Activated CD4-positive, alpha-beta T cell treated with anti-CD3 and anti-CD28 coated beads, Interleukin-2, amount 10 ng/mL, durations not matched to agents 7 days and 5 days (primary cell): ENCODE measurements at places on chromosomes 11 and 22. TPM values are rescaled to one million over a fixed set of nuclear protein-coding genes. Genes with fewer than 3 reads are reported as not detected.
A peak's percentile ranks its signal among the peaks of the same experiment; 100 is the strongest.

The KRTAP5-6 gene
- not detected for total RNA-seq

The SLC22A6 gene
- not detected for total RNA-seq

The PKP3 gene
- total RNA-seq: not detected

The CCDC88B gene
- 127 TPM for total RNA-seq

DNA sequence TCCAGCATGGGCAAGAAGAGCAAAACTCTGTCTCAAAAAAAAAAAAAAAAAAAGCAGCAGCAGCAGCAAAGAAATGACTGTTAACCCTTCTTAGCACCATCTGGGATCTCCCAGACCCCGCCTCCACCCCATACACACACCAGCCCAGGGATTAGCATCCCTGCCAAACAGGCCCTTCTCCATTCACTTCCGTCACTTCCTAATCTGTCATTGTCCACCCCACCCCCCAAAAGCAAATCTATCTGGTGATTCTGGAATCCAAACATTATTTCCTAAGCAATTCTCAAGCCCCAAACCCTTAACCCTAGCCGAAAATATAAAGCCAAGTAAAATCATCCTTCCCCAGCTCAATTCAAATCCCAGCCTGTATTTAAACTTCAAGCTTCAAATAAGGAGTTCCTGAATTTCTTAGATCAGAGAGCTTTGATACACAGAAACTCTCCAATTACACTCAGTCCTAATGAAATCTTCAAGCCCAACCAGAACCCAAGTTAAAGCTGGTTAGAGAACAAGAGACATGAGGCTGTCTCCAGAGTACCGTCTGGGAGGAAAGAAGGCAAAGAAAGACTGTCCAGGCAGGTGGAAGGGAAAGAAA, 6.0 kb upstream of the AHNAK start:
- H3K27me3 ChIP-seq: peaks cover 9% of the 10 kb centered on the region
- DNase-seq: no peak
- H3K27ac ChIP-seq: peak overlapping the region; percentile 99
- H3K36me3 ChIP-seq: peaks cover 6% of the 10 kb centered on the region
- peak overlapping the region; percentile 33 for H3K4me3 ChIP-seq

DNA sequence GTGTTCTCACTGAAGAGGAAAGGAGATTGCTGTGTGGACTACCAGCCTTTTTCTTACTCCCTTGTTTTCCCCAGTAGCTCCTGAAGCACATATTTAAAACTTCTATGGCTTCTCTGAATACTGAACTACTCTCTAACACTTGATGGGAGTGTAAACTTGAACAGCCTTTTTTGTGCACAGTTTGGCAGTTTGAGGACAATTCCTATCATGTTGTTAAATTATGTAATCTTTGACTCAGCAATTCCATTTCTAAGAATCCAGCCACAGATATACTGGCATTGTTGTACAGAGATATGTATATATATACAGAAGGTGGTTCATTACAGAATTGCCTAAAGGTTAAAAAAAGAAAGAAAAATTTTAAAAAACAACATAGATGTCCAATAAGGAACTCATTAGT, 47.1 kb upstream of the EED start:
- H3K27ac ChIP-seq: no peak overlapping the region
- peaks cover 14% of the 10 kb centered on the region for H3K4me1 ChIP-seq
- H3K27me3 ChIP-seq: peaks cover 9% of the 10 kb centered on the region
- no peak overlapping the region for H3K4me3 ChIP-seq

DNA sequence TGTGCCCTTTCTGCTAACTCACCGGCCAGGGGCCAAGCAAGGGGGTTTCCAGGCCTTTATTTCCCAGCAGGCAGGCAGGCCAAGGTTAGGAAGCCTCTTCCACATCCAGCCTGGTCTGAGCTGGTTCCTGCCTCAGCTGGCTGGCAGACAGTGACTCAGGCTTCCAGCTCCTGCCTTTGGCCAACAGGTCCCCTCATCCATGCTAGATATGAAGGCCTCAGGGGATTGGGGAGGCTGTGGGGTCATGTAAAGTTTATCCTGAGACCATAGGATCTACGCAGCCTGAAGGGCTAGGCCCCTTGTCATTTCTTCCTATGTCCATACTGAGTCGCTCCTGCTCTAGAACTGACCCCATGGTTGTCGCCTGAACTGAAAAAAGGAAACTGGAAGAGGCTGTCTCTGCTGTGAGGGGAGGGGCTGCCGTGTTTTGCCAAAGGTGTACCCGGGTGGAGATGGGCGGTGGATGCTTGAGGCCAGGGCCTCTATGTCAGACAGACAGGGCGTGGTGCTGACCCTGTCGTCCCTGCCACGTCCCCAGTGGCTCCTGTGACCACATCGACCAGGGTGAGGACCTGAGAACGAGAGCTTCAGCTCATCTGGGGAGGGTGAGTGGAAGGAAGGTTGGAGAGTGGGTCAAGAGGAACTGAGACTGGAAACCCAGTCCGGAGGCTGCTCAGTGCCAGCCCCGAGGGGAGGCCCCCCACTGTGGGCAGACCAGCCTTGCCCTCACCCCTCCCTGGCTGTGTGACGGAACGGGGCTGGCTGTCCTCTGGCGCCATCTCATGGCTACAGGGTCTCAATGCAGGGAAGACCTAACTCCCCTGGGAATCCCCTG, 17.0 kb downstream of the P2RY6 start:
- peaks cover 5% of the 10 kb centered on the region for H3K27me3 ChIP-seq
- DNase-seq: peak; percentile 51
- no peak overlapping the region for H3K27ac ChIP-seq
- no peaks in the 10 kb centered on the region for H3K36me3 ChIP-seq
- peaks cover 18% of the 10 kb centered on the region for H3K4me1 ChIP-seq
- H3K4me3 ChIP-seq: no peak overlapping the region

DNA sequence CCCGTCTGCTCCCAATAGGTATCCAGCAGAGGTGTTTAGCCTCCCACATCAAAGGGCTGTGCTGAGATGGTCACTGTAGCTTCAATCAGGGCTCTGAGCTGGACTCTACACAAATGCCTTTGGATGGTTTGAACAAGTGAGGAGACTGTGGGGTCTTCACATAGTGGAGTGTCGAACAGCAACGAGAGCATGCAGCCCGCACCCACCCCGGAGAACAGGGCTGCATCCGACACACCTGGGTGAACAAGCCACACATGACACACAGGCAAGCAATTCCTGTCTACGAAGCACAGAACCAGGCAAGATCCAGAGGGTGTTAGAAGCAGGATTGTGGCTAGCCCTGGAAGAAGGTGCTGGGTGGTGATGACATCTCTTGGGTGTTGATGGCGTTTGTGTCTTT, 58.0 kb upstream of the FGF3 start:
- H3K27me3 ChIP-seq: no peaks in the 10 kb centered on the region
- no peak overlapping the region for H3K27ac ChIP-seq
- no peak for DNase-seq
- H3K4me3 ChIP-seq: no peak overlapping the region
- H3K4me1 ChIP-seq: no peaks in the 10 kb centered on the region
- no peaks in the 10 kb centered on the region for H3K36me3 ChIP-seq

GRCh38 chr11:130459521-130459920, 11.1 kb downstream of the ADAMTS15 start:
- no peak overlapping the region for H3K4me3 ChIP-seq
- H3K4me1 ChIP-seq: no peaks in the 10 kb centered on the region
- peaks cover 4% of the 10 kb centered on the region for H3K27me3 ChIP-seq

GRCh38 chr22:26172389-26172990, 3.2 kb downstream of the SEZ6L start:
- H3K4me3 ChIP-seq: no peak overlapping the region
- H3K27me3 ChIP-seq: peaks cover 51% of the 10 kb centered on the region
- H3K27ac ChIP-seq: no peak overlapping the region

GRCh38 chr11:123308077-123308476, 113.0 kb upstream of the CLMP start:
- H3K27ac ChIP-seq: no peak overlapping the region
- no peaks in the 10 kb centered on the region for H3K36me3 ChIP-seq
- DNase-seq: no peak
- peaks cover under 1% of the 10 kb centered on the region for H3K27me3 ChIP-seq
- no peak overlapping the region for H3K4me3 ChIP-seq

DNA sequence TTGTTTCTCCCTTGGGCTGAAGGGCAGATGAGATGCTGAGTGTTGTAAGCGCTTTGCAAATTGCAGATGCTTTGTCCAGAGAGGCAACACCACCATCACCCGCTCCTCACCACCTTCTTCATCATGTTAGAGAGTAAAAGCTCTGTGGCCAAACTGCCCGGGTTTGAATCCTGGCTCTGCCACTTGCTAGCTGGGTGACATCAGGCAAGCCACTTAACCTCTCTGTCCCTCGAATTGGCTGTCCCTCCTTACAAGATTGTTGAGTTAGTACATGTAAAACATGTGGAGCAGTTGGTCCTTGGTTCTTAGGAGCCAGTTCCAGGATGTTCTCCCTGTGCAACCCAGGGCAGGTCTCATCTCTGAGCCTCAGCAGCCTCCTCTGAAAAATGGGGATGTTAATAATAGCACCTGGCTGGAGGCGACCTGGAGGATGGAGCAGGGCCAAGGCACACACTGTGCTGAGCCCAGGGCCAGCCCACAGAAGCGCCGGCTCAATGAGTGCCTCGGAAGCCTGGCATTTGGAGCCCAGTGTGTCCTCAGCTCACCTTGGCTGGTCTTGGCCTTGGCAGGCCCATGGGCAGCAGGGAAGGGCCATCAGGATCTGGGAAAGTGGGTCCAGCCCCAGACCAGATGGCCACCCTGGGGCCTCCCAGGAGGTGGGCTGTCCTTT, 10.5 kb downstream of the C11orf86 start:
- no peak overlapping the region for H3K4me3 ChIP-seq
- H3K4me1 ChIP-seq: peaks cover 5% of the 10 kb centered on the region
- H3K27ac ChIP-seq: no peak overlapping the region
- no peaks in the 10 kb centered on the region for H3K36me3 ChIP-seq
- no peak for DNase-seq

GRCh38 chr11:85752201-85752889, 58.6 kb downstream of the SYTL2 start:
- peak; percentile 60 for DNase-seq
- no peaks in the 10 kb centered on the region for H3K27me3 ChIP-seq
- H3K36me3 ChIP-seq: peaks cover 78% of the 10 kb centered on the region

DNA sequence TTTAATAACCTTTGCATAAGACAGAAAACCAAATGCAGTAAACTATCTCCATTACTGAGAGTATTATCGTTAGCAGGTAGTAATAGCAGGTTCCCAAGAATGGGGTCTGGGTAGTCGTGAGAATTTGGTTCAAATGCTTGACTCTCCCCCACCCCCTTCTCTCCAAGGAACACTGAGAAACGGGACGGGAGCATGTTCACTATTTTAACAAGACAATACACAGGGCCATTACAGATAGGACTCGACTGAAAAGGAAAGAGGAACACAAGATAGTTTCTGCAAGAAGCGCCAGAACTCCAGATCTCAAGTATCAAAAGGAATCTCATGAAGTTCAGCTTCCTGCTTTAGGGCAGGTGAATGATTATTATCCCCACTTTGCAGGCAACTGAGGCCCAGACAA, 27.0 kb downstream of the KMT5B start:
- H3K4me3 ChIP-seq: no peak overlapping the region
- H3K36me3 ChIP-seq: peaks cover 10% of the 10 kb centered on the region
- H3K27ac ChIP-seq: no peak overlapping the region
- no peak for DNase-seq
- H3K4me1 ChIP-seq: no peaks in the 10 kb centered on the region
